ENCODE measurements at places on chromosomes 3 and 15.

- no peak for DNase-seq
These were observed 339.9 kb upstream of the TGFBR2 start for GRCh38 chr3:30266524-30266923.

- DNase-seq: no peak
These were observed 102.1 kb downstream of the DUT start for GRCh38 chr15:48433226-48433886.

DNA sequence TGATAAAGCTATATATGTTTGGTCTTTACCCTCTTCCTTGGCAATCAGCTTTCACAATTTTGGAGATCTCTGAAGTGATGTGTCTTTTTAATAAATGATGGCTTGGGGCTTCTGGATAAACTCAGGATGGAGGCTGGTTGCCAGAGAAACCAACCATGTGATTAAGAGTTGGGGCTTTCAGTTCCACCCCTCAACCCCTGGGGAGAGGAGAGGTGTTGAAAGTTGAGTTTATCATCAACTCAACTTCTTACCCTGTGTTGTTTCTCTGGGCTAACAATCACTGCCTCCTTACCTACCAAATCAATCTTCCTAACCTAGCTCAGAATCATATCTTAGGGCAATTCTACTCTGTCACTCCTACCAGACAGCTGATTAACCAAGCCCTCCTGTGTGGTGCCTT is 735.8 kb downstream of the ZPLD1 start:
- no peak for DNase-seq

DNA sequence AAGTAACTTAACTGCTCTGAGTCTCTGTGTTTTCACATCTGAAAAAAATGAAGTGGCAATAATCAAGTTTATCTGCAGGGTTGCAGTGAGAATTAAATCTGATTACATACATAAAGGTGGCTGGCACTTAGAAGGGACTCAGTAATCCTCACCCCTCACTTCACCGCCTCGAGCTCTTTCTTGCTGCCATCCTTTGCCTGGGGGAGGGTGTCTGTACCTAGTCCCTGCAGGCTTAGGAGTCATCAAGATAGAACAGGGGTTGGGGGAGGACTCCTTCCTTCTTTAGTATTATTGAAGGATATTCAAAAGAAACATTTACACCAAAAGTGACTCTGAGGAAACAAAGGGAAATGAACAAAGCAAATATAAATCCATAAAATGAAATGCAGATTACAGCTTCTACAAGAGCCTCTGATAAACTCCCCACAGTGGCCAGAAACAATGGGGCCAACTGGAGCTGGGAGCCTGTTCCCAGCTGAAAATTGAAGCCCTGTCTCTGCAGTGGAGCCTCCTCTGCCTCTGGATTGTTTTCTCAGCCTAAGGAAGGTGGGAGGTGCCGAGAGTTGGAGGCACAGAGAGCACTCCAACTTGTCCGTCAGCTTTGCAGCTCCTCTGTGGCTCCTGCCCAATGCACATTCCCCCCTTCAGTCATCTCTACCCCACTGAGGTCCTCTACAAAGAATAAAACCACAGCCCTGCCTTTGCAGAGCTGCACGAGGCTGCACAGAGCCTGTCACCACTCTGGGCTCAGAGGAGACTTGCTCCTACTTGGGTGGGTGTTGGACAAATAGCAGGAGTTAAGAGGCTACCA is 41.8 kb downstream of the CRYGS start:
- DNase-seq: no peak

DNA sequence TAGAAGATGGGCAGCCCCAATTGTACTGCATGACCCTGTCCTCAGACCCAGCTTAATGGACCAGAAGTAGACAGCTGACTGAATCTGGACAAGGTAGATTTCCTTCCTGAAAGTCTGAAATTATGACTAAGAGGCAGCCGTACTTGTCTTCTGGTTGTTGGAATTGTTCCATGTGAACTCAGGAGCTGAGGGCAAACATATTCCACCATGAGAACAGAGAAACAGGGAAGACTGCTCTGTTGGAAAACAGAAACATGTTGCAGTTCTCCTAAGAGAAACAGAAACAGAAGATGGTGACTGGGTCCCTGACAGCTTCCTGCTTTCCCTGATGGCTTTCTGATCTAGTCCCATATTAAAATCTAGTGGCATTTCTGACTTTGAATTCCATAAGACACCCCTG is 24.1 kb downstream of the POPDC2 start:
- DNase-seq: no peak

Data from naive B cell (primary cell).